Nasal cavity respiratory epithelium epithelial cell of viscerocranial mucosa (primary cell): ENCODE measurements at places on chromosomes 13 and 19. TPM values are rescaled to one million over a fixed set of nuclear protein-coding genes. Genes with fewer than 3 reads are reported as not detected.

Gene TRPM4
- 22.2 and 28.5 TPM in 2 replicates for total RNA-seq

Gene KLK4
- not detected in 2 replicates for total RNA-seq

Gene FGF22
- not detected in 2 replicates for total RNA-seq

Gene SIGLEC5
- total RNA-seq: not detected in 2 replicates

Gene MAST1
- under 0.01 and 0.28 TPM in 2 replicates for total RNA-seq

Gene TNFRSF19
- 0.50 and 3.1 TPM in 2 replicates for total RNA-seq

Gene ZNF160
- total RNA-seq: 15.4 and 39.6 TPM in 2 replicates

Gene CEACAM21
- not detected in 2 replicates for total RNA-seq

Gene AP1M2
- total RNA-seq: 111 and 115 TPM in 2 replicates

Gene KIR3DL2
- total RNA-seq: not detected in 2 replicates

Gene BST2
- 1.7 and 34.3 TPM in 2 replicates for total RNA-seq

Gene PSG4
- total RNA-seq: 6.7 TPM in 1 of 2 replicates, not detected in the other

Gene CCNE1
- total RNA-seq: 8.2 and 10.1 TPM in 2 replicates

Gene CPB2
- not detected in 2 replicates for total RNA-seq

Gene VSTM1
- total RNA-seq: not detected in 2 replicates

Gene CILP2
- under 0.01 and 0.21 TPM in 2 replicates for total RNA-seq

Gene OR7C1
- total RNA-seq: not detected in 2 replicates

Gene SYCN
- not detected in 2 replicates for total RNA-seq

Gene REEP6
- 1.4 and 4.2 TPM in 2 replicates for total RNA-seq

Gene MCF2L
- under 0.01 and 0.50 TPM in 2 replicates for total RNA-seq

Gene WDR87
- not detected in 2 replicates for total RNA-seq

Gene PLVAP
- total RNA-seq: not detected in 2 replicates

Gene VMAC
- total RNA-seq: 5.1 and 5.6 TPM in 2 replicates

Gene ESD
- 41.7 and 64.7 TPM in 2 replicates for total RNA-seq

Gene DCLK1
- total RNA-seq: under 0.01 and 3.4 TPM in 2 replicates

Gene ANGPTL4
- 3.4 and 5.9 TPM in 2 replicates for total RNA-seq

Gene DNAAF3
- total RNA-seq: 0.34 and 0.43 TPM in 2 replicates

Gene TEX101
- total RNA-seq: not detected in 2 replicates

Gene ICAM3
- total RNA-seq: 1.7 and 2.6 TPM in 2 replicates
